ENCODE measurements at places on chromosomes 6 and 20. TPM values are rescaled to one million over a fixed set of nuclear protein-coding genes. Genes with fewer than 3 reads are reported as not detected.

Gene EYS
- not detected for total RNA-seq

Gene ANGPT4
- not detected for total RNA-seq

Gene TMEM200A
- 0.10 TPM for total RNA-seq

Gene CABLES2
- total RNA-seq, result 9.8 TPM

Gene PNLDC1
- not detected for total RNA-seq

Gene ADGRF5
- 0.18 TPM for total RNA-seq

Gene ENPP1
- 6.8 TPM for total RNA-seq

Gene PKIB
- total RNA-seq, result 1.1 TPM

Gene TRDN
- total RNA-seq, result not detected

Gene ASXL1
- total RNA-seq, result 205 TPM

DNA sequence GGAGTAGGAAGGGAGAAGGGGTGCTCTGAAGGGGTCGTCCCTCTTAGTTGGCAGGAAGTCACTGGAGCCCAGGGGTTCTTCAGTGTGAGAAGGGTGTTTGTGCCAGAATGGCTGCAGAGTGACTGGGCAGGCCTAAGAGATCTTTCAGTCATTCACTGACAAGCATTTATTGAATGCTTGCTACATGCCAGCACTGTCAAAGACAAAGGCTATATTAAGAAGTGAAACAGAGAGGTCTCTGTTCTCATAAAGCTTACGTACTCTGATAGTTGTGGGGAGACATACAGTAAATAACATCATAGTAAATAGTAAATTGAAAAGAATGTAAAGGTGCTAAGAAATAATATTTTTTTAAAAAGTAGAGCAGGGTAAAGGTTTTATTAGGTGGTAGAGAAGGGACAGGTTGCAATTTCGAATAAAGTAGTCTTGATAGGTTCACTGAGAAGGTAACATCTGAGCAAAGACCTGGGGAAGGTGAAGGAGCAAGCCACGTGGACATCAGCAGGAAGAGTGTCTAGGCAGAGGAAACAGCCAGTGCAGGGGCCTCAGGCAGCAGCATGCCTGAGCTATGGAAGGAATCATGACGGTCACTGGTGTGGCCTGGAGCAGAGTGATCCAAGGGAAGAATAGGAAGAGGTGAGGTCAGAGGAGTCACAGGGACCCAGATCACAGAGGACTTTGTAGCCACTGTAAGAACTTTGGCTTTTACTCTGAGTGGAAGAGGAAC, 36.3 kb upstream of the RNF8 start:
- 0 out of 2 replicates have a peak, but pooled peaks cover 3% of the 10 kb centered on the region for H3K36me3 ChIP-seq
- H3K4me3 ChIP-seq, result no peak overlapping the region

DNA sequence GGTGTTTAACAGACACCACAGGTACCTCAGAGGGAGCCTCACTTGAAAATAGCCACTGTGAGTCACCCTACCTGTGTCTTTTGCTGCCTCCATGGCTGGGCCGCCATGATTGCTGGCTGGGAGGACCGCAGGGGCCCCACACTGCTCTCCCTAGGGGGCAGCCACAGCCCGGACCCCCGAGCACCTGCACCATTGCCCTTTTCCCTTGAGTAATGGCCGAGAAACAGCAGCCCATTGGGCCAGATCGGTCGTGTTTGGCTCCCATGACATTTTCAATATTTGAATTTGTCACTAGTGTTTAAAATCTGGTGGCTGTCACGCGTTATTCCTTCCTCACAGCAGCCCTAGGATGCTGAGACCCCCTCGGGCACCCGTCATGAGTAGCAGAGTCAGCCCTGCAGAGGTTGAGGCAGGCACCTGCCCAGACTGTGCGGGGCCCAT, 6.7 kb downstream of the ZBP1 start:
- H3K27ac ChIP-seq, result no peak overlapping the region
- H3K4me3 ChIP-seq, result no peak overlapping the region
- no peaks in the 10 kb centered on the region for H3K4me1 ChIP-seq
- H3K27me3 ChIP-seq, result no peaks in the 10 kb centered on the region
- no peaks in the 10 kb centered on the region for H3K36me3 ChIP-seq

GRCh38 chr6:155589190-155589589, 133.6 kb upstream of the NOX3 start:
- no peaks in the 10 kb centered on the region for H3K36me3 ChIP-seq
- H3K4me1 ChIP-seq, result no peaks in the 10 kb centered on the region
- H3K27me3 ChIP-seq, result no peaks in the 10 kb centered on the region
- no peak overlapping the region for H3K27ac ChIP-seq
- H3K4me3 ChIP-seq, result no peak overlapping the region

DNA sequence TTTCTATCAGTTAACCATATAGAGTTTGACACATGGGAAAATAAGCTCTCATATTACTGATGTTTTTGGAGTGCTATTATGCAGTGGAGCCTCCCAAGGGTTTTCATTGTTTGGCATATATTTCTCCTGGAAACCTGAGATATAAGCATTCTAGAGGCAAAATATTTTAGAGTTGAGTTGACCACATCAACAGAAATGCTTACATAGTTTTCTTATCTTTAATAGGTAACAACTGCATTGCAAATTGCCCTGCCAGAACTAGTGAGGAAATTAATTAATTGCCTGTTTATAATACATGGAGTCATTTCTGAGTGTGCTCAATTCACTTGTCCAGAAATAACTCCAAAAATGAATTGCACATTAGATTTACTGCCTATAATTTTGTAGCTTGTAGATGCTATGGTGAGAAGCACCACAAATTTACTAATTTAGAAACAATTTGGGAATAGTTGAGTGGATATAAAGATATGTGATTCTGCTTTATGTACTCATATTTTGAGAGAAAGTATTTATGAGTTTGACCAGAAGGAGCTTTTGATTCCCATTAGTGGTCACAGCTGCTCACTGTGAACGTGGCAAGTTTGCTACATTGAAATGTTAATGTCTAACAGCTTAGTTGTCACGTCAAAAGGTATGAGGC, 288.7 kb downstream of the CD109 start:
- no peaks in the 10 kb centered on the region for H3K36me3 ChIP-seq
- H3K4me3 ChIP-seq, result no peak overlapping the region
- no peak overlapping the region for H3K27ac ChIP-seq

- no peak overlapping the region for H3K4me3 ChIP-seq
- H3K27me3 ChIP-seq, result no peaks in the 10 kb centered on the region
- DNase-seq, result no peak
Measured at GRCh38 chr20:37389241-37389747, 43.4 kb downstream of the SRC start.

GRCh38 chr6:152223636-152224035, 413.5 kb downstream of the SYNE1 start:
- no peak overlapping the region for H3K4me3 ChIP-seq
- DNase-seq, result no peak
- no peak overlapping the region for H3K27ac ChIP-seq
- H3K27me3 ChIP-seq, result no peaks in the 10 kb centered on the region

- peak overlapping the region; percentile 76 for H3K27ac ChIP-seq
- H3K36me3 ChIP-seq, result peaks cover 4% of the 10 kb centered on the region
- no peak overlapping the region for H3K4me3 ChIP-seq
- H3K4me1 ChIP-seq, result peaks cover 66% of the 10 kb centered on the region
- no peaks in the 10 kb centered on the region for H3K27me3 ChIP-seq
- no peak for DNase-seq
Measured at GRCh38 chr20:31678389-31679356, 41.0 kb downstream of the COX4I2 start.

- H3K4me3 ChIP-seq, result no peak overlapping the region
- H3K27ac ChIP-seq, result no peak overlapping the region
- H3K4me1 ChIP-seq, result no peaks in the 10 kb centered on the region
- no peaks in the 10 kb centered on the region for H3K27me3 ChIP-seq
Measured at GRCh38 chr6:121694801-121695251, 259.4 kb downstream of the GJA1 start.

DNA sequence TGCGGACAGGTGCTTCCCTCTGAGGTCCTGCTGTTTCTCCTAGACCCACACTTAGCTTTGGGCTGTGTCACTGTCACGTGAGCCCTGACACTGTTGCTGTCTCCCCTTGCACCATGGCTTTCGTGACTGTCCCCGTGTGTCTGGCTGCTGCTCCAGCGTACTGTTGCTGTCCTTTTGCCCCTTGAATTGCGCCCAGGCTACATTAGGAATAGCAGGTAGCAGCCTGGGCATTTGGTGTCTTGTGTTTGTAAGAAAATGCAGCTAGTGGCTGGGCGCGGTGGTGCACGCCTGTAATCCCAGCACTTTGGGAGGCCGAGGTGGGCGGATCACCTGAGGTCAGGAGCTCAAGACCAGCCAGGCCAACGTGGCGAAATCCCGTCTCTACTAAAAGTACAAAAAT, 46.1 kb downstream of the GMPR start:
- no peak for DNase-seq
- H3K4me1 ChIP-seq, result no peaks in the 10 kb centered on the region
- H3K4me3 ChIP-seq, result no peak overlapping the region
- no peak overlapping the region for H3K27ac ChIP-seq
- no peaks in the 10 kb centered on the region for H3K27me3 ChIP-seq
- no peaks in the 10 kb centered on the region for H3K36me3 ChIP-seq

- peaks cover 17% of the 10 kb centered on the region for H3K27me3 ChIP-seq
- H3K27ac ChIP-seq, result no peak overlapping the region
- DNase-seq, result no peak
- H3K4me3 ChIP-seq, result no peak overlapping the region
Measured at GRCh38 chr20:2203436-2203835, 92.4 kb upstream of the TGM3 start.

DNA sequence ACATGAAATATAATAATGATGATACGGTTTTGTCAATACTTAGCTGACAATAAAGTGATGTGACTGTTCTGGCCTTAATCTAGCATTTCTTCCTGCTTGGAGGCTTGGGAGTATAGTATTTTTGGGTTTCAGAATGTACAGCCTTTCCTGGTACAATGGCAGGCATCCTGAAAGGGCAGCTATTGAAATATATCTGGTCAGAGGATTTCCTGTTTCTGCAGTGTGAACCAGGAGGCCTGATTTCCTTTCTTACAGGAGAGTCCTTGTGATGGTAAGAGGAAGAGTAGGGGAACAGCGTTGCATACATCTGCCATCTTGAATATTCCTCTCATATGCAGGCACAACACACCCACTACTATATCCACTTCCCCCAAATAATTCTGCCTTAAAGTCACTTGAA, 93.7 kb downstream of the MYO6 start:
- DNase-seq, result no peak
- peaks cover 6% of the 10 kb centered on the region for H3K36me3 ChIP-seq
- no peaks in the 10 kb centered on the region for H3K27me3 ChIP-seq

- no peaks in the 10 kb centered on the region for H3K4me1 ChIP-seq
- H3K27me3 ChIP-seq, result no peaks in the 10 kb centered on the region
- H3K4me3 ChIP-seq, result no peak overlapping the region
- H3K36me3 ChIP-seq, result no peaks in the 10 kb centered on the region
- no peak for DNase-seq
Measured at GRCh38 chr20:19074356-19074755, 138.1 kb upstream of the SLC24A3 start.

DNA sequence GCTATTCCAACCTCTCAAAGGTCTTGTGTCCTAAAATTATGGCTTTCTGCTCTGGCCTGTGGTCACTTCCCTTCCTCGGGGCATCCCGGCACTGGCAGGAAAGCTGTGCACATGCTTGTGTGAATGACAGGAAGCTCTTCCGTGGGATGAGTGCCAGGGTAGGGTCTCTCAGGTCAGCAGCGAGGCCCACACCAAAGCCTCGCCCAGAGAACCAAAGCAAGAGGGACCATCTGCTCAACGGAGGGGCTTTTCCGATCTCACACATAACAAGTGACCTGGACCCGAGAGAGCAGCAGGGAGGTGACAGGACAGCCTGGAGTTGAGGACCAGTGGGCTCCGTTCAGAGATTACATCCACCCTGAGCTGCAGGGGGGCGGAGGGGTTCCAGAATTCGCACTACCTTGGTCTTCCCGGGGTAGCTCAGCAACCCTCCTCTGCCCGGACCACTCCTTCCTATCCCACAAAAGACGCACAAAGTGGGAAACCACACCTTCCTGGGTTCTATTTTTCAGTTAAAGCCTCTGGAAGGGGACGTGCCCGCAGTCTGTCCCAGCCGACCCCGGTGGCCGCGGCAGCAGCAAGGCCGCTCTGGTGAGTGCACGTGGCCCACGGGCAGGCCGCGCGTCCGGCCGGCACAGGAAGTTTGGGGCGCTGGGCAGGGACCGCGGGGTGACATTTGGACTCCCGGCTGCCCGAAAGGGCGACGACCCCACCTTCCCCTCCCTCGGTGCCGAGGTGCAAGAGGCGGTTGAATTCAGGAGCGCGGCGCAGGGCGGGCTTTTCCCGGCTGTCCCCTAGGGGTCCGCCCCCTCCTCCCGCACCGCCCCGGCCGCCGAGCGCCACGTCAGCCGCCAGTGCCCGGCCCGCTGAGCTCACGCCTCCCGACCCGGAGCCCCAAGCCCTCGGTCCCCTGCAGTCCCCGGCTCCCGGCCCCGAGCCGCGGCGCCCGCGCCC, 988 bp downstream of the TXNDC5 start:
- H3K4me1 ChIP-seq, result peaks cover 13% of the 10 kb centered on the region
- H3K27me3 ChIP-seq, result 0 out of 2 replicates have a peak, but pooled peaks cover 2% of the 10 kb centered on the region
- no peak for DNase-seq
- peak overlapping the region; percentile 75 for H3K4me3 ChIP-seq
- H3K36me3 ChIP-seq, result no peaks in the 10 kb centered on the region

DNA sequence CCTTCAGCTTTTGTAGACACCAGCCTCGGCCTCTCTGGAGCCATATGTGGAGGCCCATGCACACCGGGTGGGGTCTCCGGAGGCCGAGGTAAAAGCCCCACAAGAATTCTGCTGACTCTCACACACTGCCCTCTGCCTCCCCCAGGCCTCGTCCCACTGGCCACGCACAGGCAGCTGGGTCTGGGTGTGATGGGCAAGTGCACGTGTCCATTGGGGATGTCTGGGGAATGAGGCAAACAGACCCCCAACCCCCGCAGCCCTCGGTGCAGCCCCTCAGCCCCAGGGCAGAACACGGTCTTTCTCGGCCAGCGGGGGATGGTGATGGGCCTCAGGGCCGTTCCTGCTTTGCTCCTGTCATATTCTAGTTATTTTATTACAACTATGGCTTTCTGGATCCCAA, 44.0 kb upstream of the GATA5 start:
- no peak for DNase-seq
- H3K36me3 ChIP-seq, result no peaks in the 10 kb centered on the region
- H3K4me1 ChIP-seq, result peaks cover 15% of the 10 kb centered on the region
- no peak overlapping the region for H3K27ac ChIP-seq

DNA sequence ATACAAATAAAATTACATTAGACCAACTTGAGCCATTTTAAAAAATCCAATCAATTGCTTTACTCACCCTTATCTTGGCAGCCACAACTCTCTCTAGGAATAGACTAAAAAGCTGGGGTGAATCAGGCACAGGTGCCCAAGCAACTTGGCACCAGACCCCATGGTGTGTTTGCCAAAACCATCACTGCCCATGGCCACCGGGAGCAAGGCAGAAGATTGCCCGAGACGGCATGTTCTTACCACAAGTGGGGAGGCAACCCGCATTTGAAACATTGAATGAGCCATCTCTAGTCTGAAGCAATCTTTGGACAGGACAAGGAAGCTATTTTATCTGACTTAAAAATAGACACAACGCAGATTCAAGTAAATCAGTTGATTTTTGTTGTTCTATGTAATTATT, 69.0 kb downstream of the SMLR1 start:
- no peak overlapping the region for H3K27ac ChIP-seq
- H3K4me3 ChIP-seq, result no peak overlapping the region
- peaks cover 21% of the 10 kb centered on the region for H3K36me3 ChIP-seq
- H3K27me3 ChIP-seq, result no peaks in the 10 kb centered on the region

GRCh38 chr6:142380626-142381025, 78.8 kb downstream of the ADGRG6 start:
- DNase-seq, result no peak
- H3K36me3 ChIP-seq, result peaks cover 7% of the 10 kb centered on the region
- H3K4me1 ChIP-seq, result peaks cover 93% of the 10 kb centered on the region

All from Panc1 (cell line).